ENCODE measurements at places on chromosomes 1 and 21.

DNA sequence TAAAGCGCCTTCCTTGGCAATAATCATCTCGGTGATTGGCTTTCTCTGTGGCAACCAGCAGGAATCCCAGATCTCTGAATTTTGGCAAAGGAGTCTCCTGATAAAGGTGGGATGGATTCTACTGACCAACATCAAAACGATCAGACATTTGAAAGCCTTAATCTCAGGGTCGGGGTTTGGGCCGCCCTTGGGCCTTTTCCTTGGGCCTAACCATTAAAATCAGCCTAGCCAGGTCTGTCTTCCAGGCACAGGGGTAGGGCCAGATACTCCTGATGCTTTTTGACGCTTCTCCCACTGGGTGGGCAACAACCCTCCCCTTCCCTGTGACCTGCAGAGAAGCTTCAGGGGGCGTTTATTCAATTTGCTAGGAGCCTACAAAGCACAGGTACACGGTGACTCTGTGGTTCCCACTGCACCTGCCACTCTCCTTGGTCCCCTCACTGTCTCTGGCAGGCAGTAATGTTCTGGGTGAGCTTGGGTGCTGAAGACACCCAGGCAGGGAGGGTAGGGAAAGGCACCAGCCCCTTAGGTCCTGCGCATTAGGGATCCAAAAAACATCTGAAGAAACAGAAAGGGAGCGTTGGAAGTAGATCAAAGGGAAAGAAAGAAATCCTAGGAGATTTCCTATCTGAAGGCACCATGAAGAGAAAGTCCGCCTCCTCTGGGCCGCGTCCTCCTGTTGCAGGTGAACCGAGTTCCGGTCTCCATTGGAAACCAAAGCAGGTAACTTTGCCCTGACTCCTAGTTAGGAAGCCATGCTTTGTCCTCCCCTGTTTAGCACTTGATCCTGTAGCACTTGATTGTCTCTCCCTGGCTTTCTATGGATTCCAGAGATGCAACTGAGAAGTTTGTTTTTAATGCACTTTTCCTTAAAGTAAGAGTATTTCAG, 12.3 kb downstream of the RNU1-2 start:
- no peak for DNase-seq

DNA sequence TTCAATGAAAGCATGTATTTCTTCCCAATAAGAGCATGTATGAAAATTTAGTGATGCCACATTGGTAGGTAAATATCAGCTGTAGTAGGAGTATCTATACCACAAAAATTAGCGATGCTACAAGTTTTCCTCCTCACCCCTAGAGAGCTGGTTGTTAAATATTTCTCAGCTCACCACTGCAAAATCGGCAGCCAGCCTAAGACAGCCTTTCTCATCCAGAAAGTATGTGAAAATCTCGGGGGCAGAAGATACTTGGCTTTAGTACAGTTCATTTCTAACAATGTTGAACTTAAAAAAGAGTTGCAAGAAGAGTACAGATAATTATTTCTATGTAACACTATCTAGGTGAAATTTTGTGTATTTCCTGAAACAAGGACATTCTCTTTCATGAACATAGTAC, 235.4 kb downstream of the TPR start:
- DNase-seq: no peak

GRCh38 chr1:100530880-100531487, 7.0 kb upstream of the GPR88 start:
- DNase-seq: no peak

DNA sequence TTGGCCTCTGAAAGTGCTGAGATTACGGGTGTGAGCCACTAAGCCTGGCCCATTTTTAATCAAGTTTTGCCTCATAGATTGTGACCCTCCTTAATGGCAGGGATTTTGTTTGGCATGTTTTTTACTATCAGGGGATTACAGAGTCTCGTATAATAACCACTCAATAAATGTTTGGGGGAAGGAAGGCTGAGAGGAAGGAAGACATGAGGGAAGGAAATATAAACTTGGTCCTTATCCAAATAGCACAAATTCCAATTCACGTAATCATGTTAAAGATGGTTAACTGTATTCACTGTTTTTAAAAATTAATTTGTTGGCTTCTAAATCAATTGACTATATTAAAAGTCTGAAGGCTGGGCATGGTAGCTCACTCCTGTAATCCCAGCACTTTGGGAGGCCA, 30.9 kb upstream of the SERTAD4 start:
- no peak for DNase-seq

DNA sequence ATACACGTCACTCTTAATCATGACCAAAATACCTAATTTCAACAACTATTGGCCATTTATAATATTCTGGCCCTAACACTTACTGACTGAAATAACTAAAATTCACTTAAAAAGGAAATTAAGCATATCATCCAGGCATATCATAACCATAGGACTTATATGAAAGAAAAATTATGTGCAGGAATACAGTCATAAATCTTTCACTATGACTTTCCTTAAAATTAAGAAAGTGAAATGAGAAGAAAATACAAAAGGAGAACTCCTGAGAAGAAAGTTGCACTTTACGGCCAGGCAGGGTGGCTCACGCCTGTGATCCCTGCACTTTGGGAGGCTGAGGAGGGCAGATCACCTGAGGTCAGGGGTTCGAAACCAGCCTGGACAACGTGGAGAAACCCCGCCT, 9.4 kb downstream of the ZZZ3 start:
- no peak for DNase-seq

DNA sequence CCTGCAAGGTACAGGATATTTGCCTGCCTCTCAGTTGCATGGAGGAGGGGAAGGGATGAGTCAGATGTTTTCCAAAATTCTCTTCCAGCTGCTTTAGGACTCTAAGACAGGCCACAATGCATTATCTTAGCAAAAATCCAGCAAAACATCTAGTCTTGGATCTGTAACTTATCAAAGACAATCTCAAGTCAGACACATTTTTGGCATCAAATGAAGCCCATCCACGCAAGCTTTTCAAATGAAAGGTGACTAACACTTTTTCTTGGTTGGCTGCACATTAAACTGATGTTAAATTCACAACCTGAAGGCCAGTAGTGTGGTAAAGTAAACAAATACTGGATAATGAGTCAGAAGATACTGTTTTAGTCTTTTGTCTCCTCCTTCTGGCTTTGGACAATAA, 21.3 kb downstream of the FAM78B start:
- no peak for DNase-seq

GRCh38 chr1:211708006-211708405, 32.6 kb upstream of the NEK2 start:
- DNase-seq: no peak

DNA sequence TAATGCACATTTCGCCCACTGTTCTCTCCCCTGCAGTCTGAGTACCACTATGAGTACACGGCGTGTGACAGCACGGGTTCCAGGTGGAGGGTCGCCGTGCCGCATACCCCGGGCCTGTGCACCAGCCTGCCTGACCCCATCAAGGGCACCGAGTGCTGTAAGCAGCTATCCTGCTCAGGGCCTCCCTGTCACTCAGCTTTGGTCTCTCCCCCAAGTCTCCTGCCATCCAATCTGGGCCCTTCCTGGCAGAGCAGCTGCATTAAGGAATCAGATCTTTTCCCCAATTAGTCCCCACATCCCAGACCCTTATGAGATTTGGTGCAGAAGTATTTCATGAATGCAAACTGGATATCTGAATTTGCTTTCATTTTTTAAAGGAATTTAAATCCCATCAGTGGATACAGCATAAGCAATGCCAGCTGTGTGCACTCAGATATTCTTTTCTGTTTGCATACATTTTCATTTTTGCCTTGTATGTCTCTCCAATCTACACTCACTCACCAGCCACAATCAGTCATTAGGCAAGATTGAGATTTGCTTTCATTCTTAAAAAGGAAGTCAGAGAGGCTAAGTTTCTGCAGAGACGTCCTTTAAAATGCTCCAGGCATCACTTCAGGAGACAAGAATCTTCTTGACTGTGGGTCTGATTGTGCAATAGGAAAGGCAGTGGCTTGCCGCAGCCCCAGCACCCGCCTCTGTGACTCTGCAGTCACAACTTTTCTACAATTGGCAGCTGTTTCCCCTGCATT, 48.1 kb downstream of the ELAPOR1 start:
- DNase-seq: no peak

DNA sequence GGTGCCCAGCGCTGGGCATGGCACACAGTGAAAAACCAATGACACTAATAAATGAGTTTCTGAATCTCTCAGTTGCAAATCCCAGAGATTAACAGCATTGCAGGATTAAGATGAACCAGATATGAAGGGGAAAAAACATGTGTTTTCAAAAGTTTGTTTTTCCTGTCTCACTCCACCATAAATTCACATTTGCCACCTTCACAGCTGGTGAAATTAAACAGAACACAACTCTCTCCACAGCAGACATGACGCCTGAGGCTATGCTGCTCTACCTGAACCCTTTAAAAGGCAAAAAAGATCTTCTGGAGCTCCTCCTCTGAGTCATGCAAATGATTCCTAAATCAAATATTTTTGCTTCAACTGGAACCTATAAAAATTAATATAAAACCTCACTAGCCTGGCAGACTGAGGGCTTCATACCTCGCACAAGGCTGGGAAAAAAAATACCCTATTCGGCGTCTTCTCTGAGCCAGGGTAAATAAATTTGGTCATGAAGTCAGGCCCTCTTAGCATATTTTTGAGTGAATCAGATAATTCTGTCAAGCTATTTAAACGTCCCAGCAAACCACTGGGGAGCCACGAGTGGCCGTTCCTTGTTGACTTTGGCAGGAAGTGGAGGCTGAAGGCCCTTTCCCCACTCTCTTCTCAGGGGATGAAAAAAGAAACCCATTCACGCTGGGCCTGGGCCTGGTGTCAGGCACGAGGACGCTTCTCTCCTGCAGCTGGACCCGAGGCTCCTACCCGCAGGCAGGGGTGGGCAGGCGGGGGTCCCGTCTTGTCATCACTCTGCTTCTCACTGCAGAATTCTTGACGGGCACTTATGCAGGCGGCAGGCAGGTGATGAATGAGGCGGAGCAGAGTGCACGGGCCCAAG, 53.0 kb downstream of the DMRTB1 start:
- DNase-seq: no peak

GRCh38 chr1:62687421-62687902, 724 bp downstream of the DOCK7 start:
- DNase-seq: no peak

All from stimulated activated CD8-positive, alpha-beta memory T cell treated with anti-CD3 and anti-CD28 coated beads, Interleukin-7, amount 100 ng/mL, for 1 hour (primary cell).